ENCODE measurements at places on chromosomes 5 and 9.

- DNase-seq = no peak
Observed at GRCh38 chr5:178416919-178417318, 173.3 kb downstream of the COL23A1 start.

GRCh38 chr5:9423571-9423970 lies 122.3 kb downstream of the SEMA5A start:
- DNase-seq = no peak

DNA sequence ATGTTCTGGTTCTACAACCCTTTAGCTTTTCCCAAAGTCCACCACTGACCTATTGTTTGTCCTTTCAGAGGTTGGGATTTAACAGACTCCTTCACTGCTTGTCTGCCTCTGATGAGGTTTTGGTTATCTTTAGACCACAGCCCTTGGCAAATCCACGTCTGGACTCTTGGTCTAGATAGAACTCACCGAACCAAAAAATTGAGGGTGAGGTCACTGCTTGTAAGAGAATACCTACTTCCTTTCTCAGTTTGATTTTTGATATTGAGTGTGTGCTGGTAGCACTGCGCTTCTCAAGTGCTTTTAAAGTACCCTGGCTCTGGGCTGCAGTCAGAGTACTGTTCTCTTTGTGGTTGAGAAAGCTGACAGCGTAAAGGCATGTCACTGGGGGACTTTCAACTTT lies 61.7 kb downstream of the JMY start:
- DNase-seq = no peak

DNA sequence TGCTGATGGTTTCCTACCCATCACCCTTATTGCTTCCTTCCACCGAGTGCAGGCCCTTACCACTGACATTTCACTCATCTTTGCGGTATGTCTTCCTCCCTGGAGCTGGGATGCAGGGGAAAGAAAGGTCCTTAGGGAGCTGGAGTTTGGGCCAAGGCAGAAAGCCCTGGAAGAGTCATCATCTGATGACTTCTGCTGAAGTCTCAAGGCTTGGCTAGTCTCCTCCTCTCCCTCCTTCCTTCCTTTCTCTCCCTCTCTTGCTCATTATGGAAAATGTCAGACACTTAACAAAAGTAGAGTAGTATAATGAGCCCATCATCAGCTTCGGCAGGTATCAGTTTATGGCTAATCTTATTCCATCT lies 40.0 kb downstream of the LARP1 start:
- DNase-seq = no peak

GRCh38 chr5:31346896-31347551 lies 153.5 kb downstream of the CDH6 start:
- DNase-seq = no peak

DNA sequence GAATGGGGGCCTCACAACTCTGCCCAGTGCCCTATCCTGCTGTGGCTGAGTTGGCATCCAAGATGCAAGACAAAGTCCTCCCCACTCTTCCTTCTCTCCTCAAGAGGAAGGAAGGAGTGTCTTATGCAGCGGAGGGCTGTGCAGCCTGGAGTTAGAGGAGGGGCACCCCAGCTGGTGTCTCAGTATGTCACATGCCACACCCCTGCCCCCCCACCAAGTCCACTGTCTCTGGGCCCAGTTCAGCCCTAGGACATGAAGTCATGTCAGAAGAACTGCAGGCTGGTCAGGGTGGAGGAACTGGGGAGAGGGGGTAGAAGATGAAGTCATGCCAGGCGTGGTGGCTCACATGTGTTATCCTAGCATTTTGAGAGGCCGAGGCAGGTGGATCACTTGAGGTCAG lies 28.0 kb upstream of the SLC28A3 start:
- DNase-seq = no peak

GRCh38 chr5:68225911-68226545 lies 10.5 kb downstream of the PIK3R1 start:
- DNase-seq = no peak

GRCh38 chr9:33220681-33221567 lies 19.0 kb upstream of the SPINK4 start:
- no peak for DNase-seq

GRCh38 chr5:82208371-82208770 lies 69.8 kb downstream of the RPS23 start:
- no peak for DNase-seq

DNA sequence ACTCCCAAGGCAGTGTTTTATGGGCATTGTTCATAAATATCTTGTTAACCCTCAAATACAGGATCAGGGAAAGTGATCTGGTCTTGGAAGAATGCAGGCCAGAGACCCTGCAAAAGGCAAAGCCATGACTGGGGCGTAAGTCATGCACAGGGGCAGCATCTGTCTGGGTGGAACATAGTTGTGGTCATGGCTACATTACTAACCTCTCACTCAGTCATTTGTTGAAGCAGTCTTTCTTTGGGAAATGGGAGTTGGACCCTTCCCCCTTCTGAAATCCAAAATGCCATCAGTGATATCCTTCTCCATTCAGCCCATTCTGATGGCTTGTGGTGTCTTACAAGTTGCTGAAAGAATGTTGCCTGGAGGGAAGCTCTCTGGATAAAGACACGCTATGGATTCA lies 68.1 kb downstream of the GDNF start:
- no peak for DNase-seq

DNA sequence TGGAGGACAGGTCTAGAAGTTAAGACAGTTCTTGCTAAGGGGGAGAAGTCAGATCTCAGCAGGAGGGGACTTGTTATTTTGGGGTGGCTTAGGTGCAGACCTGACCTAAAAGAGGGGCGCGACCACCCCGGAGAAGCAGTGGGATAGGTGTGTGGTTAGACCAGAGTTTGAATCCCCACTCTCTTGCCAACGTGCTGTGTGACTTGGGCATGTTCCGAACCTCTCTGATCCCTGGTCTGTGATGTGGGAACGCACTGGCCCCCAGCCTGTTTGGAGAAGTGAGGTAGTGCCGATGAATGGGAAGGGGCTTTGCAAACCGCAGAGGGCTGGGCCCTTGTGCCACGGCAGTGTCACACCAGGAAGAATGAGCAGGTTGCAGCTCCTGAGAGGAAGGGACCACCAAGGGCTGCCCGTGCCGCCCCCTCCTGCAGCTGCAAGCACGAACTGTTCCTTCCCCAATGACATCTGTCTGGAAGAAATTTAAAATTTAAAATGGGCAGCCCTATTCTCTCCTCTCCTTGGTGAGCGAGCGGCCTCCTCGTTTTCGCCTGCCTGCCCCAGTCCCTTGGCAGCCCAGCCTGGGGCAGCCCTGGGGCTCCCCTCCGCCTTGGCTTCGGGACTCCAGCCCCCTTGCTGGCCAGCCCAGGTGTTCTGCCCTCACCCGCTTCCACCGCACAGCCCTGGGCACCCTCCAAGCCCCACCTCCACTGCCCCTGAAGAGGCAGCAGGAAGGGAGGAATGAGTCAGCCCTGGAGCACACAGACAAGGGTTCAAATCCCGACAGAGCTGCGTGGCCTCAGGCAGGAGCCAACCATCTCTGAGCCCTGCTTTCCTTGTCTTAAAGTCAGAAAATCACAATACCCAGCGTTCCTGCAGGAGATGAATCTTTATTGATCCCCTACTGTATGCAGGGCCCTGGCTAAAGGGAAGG lies 1.6 kb downstream of the FIBCD1 start:
- no peak for DNase-seq

DNA sequence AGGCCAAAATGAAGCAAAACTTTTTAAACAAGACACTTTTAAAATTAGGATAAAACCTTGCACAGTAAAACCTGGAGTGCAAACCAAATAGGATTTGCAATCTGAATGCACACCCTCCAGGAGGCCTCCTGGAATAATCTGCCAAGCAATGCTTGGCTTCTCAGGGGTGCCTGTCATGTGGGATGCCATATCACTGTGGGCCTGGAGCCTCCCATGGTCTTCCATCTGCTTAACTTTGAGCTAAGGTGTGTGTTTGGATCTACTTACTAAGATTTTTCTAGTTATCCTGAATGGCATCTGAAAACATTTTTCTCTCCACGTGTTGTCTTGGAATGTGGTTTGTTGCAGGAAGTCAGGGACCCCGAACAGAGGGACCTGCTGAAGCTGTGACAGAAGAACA lies 52.1 kb downstream of the RGS7BP start:
- no peak for DNase-seq
